ENCODE measurements at places on chromosomes 5 and 9.
A peak's percentile ranks its signal among the peaks of the same experiment; 100 is the strongest.

DNA sequence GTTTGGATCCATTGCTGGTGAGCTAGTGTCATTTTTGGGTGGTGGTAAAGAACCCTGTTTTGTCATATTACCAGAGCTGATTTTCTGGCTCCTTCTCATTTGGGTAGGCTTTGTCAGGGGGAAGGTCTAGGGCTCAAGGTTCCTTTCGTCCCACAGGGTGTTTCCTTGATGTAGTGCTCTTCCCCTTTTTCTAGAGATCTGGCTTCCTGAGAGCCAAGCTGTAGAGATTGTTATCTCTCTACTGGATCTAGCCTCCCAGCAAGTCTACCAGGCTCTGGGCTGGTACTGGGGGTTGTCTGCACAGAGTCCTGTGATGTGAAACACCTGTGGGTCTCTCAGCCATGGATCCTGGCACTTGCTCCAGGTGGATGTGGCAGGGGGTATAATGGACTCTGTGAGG is 145.9 kb downstream of the HINT1 start:
- DNase-seq, result no peak

- no peak for DNase-seq
Measured at GRCh38 chr9:129835860-129836223, 584 bp downstream of the USP20 start.

DNA sequence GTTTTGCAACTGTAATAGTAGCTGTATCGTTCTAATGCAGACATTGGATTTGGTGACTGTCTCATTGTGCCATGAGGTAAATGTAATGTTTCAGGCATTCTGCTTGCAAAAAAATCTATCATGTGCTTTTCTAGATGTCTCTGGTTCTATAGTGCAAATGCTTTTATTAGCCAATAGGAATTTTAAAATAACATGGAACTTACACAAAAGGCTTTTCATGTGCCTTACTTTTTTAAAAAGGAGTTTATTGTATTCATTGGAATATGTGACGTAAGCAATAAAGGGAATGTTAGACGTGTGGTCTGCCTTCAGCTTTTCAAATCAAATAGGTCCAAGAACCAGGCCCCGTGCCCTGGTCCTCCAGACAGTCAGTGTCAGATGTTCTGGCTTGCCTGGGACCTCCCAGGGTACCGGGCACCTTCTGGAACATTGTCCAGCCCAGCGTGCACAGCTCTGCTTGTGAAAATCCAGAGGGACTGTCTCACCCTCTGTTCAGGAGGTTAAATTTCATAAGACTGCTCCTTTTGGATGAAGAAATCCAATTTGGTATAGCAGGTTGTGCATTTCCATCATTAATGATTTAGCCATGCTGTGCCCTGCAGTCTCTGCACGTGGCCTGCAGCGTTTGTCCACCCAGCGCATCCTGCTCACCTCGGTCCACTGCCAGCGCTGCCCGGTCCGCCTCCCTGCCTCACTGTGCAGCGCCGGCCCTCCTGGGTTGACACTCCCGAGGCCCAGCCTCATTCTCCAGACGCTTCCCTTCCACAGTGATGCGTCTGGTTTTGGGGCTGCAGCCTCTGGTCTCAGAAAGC is 6.6 kb upstream of the AHRR start:
- no peak for DNase-seq

GRCh38 chr5:110209401-110209800 is 517.1 kb downstream of the TMEM232 start:
- DNase-seq, result no peak

DNA sequence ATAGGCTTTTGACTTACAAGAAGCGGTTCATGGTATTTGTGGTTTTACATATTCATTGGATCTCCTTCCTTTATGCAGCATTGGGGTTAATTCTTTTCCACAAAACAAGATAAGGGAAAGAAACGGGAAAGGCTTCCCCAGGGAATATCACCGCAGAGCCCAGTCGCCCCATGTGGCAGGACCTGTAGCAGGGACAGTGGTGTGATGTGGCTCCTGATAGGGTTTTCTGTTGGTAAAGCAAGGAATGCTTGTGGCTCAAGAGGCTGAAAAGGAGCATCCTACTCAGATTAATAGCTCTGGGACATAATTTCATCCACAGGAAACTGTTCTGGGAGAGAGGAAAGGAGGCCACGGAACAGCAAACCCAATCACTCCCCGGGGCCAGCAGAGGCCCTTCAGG is 699.9 kb downstream of the MTRR start:
- DNase-seq, result no peak

DNA sequence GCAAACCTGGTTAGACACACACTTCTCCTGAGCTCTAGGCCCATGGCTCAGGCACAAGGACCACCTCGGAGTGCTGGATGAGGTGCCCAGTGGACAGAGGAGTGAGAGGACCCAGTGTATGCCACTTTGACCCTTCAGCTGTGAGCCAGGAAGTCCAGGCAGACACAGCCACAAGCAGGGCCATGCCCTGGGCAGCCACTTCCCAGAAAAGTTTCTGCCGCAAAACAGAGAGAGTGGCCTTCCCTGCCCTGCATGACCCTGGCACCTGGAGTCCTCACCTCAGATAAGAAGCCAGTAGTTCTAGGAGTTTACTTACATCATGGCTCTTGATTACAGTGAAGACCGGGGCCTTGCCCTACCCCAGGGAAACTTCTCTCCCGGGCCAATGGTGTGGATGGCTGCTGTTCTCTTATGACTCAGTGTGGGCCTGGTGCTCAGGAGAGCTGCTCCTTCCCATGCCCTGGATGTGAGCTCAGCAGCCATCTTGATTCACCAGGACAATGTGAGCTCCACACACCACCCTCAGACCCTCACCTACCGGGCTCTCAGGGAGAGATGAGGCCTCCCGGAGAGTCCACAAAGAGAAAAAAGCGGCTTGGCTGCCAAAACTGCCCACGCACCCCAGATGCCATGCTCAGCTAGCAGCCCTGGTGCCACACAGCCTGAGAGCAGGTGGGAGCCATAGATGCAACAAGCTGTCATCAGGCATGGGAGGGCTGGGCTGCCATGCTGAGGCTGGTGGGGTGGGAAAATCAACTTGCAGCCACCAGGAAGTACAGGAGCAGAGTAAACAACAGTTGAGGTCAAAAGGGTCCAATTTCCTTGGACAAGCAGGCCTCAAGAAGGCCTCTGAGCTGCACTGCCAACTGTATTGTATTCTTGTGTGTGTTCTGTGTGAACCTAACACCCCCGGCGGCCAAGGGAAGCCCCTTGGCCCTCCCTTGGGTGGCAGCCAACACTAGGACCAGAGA is 11.7 kb upstream of the IRF1 start:
- DNase-seq, result no peak

DNA sequence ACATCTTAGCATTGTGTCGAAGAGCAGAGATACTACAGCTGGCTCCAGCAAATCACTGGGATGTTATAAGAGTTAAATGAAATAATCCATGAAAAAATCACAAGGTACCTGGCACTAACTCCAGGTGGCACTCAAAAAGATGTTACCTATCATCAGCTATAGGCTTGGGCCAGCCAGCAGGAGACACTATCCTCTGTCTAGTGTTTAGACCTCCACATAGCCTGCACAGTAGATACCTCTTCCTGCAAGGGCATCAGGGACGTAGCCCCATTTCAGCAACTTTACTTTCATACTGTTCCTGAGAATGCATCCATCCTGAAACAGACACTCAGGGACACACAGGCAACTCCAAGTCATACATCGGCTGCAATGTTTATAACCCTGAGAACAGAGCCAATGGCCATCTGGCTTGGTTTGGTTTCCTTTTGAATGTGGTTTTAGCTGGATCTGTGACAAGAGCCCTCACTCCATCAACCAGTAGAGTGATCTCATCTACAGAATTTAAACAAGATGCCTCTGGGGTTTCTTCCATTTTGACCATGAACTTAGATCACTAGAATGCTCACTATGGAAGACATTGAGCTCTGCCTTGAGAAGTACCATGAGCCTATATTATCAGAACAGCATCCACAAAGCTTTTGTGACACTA is 69.9 kb downstream of the TLE1 start:
- DNase-seq, result peak; percentile 26

- DNase-seq, result no peak
Measured at GRCh38 chr9:35904338-35904737, 1.7 kb upstream of the HRCT1 start.

GRCh38 chr5:16819522-16820167 is 116.4 kb downstream of the MYO10 start:
- no peak for DNase-seq

- DNase-seq, result no peak
Measured at GRCh38 chr5:117183326-117183725, 608.7 kb upstream of the SEMA6A start.

- DNase-seq, result no peak
Measured at GRCh38 chr9:127077644-127077946, 44.8 kb downstream of the ANGPTL2 start.

GRCh38 chr5:173012882-173013281 is 29.3 kb downstream of the ATP6V0E1 start:
- DNase-seq, result no peak

GRCh38 chr5:179801304-179802206 is 5.1 kb downstream of the MGAT4B start:
- DNase-seq, result peak; percentile 92

GRCh38 chr5:179292681-179293635 is 52.3 kb downstream of the ADAMTS2 start:
- no peak for DNase-seq

GRCh38 chr5:114335391-114335790 is 26.5 kb upstream of the KCNN2 start:
- DNase-seq, result no peak

GRCh38 chr9:131606896-131607567 is 61.7 kb downstream of the PRRT1B start:
- no peak for DNase-seq

DNA sequence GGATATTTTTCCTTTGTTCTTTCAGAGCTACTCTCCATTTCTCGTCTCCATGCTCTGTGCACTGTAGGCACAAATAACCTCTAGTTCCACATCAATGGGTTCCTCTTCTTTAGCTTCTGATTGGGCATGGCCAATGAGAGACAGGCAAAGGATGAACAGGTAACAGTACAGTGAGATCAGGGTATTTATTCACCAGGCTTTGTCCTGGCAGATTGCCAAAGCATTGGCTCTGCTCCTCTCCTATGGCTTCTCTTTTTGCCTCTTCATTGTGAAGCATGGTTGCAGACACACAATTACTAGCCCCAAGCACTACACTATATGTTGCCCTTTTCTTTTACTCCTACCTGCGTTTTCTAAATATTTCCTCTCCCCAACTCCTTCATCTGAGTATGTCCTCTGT is 215.1 kb upstream of the ARRDC3 start:
- DNase-seq, result peak; percentile 5

DNA sequence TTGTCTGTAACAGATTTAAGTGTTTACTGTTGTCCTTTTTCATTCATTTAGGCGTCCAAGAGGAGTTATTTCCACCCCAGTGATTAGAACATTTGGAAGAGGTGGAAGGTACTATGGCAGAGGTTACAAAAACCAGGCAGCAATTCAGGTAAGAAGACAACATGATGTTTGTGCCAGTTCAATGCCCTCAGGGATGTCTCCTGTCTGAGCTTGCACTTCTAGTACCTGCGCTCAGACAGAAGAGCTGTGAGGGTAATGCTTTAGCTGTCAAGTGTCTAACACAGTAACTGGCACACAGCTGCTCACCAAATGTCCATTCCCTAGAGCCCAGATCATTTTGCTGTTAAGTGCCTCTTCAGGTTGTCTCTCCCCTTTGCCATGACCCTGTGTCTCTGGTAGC is 14.2 kb upstream of the PHF2 start:
- no peak for DNase-seq

- no peak for DNase-seq
Measured at GRCh38 chr5:32506799-32507198, 62.3 kb upstream of the ZFR start.

- DNase-seq, result no peak
Measured at GRCh38 chr9:117464941-117465616, 50.2 kb upstream of the ASTN2 start.

GRCh38 chr5:136768457-136768856 is 403.1 kb upstream of the TRPC7 start:
- DNase-seq, result no peak

- DNase-seq, result no peak
Measured at GRCh38 chr9:13942695-13943094, 371.2 kb downstream of the NFIB start.

DNA sequence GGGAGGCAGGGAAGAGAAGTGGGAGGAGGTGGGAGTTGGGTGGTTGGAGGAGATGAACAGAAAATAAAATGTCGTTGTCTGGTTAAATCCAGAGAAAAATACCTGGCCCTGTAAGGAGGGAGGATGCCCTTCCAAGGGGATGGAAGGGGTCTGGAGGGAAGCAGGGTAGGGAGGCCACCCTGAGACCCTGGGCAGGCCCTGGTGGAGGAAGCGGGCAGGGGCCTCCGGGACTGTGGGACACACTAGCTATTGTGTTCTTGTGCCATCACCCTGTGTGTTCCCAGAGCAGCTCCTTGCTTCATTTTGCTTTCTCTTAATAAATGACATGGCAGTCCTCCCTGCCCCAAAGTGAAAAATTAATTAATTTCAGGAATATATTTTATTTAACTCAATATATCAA is 11.8 kb upstream of the CD180 start:
- DNase-seq, result no peak

- no peak for DNase-seq
Measured at GRCh38 chr5:58974601-58975000, 391.7 kb downstream of the RAB3C start.
